Stimulated activated CD8-positive, alpha-beta memory T cell treated with anti-CD3 and anti-CD28 coated beads, Interleukin-4, amount 100 ng/mL, for 1 hour (primary cell): ENCODE measurements at places on chromosomes 12 and 14.

DNA sequence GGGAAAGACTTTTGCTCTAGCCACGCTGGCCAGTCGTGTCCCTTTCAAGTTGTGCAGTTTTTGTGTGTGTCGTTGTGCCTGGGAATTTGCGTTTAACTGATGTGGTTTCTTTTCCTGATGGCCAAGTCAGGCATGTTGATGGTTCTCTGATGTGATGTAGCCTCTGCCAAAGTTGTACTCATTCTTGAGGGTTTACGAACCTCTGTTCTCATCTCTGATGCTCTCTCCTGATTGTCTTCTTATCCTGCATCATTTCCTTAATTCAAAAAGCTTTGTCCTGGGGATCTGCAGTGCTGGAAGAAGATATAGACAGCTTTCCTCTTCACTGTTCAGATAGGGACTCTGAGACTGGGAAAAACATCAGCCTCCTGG is 25.4 kb downstream of the CD9 start:
- DNase-seq, result no peak

GRCh38 chr12:27756670-27757195 is 23.3 kb upstream of the KLHL42 start:
- DNase-seq, result no peak

DNA sequence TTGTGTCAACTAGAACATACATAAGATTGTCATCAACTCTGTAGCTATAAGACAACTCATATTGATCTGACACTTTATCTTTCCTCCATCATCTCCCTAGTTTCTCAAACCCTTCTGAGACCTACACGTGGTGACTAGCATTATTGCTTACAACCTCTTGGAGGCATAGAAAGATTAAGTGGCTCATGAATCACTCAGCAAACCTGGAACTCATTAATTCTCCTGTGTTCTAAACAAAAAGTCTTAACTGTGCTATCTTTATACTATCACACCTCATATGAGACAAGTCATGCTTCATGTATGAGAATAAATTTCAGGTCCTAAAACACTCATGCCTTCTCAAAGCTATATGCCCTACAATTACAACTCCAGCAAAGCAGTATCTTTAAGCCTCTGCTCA is 408.6 kb upstream of the SYT1 start:
- DNase-seq, result no peak

DNA sequence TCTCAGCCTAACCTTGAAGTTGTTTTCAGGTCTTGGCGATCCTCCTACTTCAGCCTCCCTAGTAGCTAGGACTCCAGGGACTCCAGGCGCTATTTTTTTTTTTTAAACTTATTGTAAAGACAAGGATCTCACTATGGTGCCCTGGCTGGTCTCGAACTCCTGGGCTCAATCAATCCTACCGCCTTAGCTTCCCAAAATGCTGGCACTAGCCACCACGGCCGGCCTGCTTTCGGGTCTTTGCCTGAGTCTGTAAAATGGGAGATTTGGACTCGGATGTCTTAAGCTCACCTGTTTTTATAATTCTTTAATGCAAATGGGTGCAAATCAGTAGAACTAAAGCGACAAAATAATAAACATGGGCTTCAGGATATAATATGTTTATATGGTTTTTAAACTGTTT is 858 bp upstream of the SYT10 start:
- no peak for DNase-seq

DNA sequence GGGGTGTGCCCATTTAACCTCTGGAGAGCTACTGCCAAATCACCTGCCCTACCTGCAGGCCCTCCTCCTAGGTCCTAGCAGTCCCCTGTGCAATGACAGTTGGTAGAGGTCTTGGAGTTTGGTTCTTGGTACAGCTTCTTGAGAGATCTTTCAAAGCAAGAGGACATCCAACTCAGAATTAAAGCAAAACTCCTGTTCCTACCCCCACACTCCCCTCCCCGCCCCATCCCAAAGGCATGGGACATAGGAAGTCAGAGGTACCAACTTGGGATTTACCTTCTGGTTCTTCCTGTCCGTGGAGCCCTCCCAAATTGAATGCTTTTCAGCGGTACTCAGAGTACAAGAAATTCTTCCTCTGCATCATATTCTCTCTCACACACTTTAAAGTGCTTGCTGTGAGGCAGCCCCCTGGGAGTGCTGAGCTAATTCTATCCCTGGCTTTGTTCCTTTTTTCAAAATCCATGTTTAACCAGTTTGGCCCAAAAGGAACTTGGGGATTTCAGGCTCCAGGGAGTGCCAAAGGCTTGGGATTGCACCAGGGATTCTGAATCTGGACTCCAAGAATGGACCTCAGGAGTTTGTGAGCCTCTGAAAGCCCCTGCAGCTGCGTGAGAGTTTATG is 40.8 kb downstream of the GALNT16 start:
- no peak for DNase-seq

- no peak for DNase-seq
Observed at GRCh38 chr14:70856851-70857495, 47.7 kb upstream of the MAP3K9 start.

DNA sequence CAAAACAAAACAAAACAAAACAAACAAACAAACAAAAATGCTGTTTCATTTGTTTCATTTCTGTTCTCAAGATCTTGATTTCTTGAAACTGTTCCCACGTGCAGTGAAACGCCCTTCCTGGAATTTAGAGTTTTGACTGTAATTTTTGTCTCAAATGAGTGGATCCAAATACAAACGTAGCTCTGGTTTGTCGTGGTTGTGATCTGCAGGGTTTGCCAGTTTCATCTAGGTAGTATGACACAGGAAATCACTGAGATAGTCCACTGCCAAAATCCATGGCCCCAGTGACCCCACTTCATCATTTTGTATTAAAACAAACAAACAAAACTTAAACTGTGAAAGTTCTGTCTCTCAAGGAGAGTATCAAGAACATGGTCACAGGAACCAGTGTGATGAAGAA is 838.6 kb downstream of the BCL11B start:
- DNase-seq, result no peak

- DNase-seq, result no peak
Observed at GRCh38 chr14:105333613-105334364, 19.2 kb downstream of the PACS2 start.

- DNase-seq, result no peak
Observed at GRCh38 chr14:77240336-77240915, 30.6 kb downstream of the NGB start.

- no peak for DNase-seq
Observed at GRCh38 chr12:88556213-88556774, 24.0 kb downstream of the KITLG start.

DNA sequence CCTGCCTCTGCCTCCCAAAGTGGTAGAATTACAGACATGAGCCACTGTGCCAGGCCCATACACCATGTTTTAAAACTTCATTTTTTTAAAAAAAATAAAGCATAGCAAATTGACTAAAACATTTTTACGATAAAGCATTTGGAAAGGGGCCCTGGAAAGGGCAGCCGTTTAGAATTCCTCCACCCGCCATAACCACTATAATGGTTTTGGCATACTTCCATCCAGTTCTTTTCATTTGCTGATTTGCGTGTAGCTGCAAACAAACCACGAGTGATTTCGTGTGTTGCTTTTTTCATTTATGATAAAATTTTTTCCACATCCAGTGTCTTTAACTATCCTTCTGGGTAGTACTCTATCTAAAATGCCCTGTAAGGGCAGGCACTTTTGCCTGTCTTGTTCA is 91.8 kb upstream of the RIN3 start:
- no peak for DNase-seq
